ENCODE measurements at places on chromosomes 12 and 14.
A peak's percentile ranks its signal among the peaks of the same experiment; 100 is the strongest.

DNA sequence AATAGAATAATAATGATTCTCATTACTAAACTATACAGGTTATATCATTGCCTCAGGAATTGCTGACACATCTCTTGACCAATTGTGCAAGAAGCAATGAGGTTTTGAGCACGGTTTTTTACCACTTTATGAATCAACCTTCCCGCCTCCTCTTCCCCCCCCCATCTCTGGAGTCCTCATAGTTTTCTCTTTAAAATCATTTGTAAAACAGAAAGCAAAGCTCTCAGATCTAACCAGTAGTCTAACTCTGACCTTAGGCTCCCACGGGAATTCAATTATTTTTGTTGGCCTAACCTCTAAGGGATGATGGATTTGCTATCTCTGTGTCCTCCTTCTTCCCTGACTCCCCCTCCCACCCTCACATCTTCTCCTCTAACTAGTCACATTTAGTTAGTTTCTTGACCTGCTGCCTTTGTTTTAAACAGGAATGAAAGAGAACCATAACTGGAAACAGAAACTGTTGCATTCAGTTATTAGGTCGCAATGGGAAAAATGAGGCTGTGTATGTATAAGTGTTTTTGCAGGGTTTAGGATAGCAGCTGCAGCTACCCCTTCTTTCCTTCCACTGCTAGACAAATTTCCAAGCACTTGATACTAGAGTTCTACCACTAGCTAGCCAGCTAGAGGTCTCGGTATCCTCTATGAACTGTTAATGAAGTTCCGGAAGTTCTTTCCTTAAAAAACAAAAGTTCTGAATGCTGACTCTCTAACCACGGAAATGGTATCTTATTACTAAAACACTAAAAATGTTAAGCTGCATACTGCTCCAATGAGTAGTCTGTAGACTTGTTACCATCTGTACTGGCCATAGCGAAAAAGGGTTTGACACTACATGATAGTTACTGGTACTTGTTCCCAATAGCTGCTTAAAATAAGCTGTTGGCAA lies 65.4 kb downstream of the TAOK3 start:
- no peak for DNase-seq

- DNase-seq: no peak
Observed at GRCh38 chr12:83996671-83997070, 915.9 kb downstream of the SLC6A15 start.

DNA sequence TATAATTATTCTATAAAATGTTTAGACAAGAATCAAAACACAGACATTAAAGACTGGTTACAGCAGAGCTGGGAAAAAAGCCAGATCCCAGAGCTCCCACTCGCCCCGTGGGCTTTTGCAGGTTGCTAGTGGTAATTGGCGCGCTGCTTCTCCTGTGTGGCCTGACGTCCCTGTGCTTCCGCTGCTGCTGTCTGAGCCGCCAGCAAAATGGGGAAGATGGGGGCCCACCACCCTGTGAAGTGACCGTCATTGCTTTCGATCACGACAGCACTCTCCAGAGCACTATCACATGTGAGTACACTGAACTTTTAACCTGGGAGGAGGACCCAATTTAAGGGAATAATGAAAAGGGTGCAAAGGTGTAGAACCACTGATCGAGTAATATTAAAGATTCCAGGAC lies 7.5 kb downstream of the TMEM52B start:
- no peak for DNase-seq

DNA sequence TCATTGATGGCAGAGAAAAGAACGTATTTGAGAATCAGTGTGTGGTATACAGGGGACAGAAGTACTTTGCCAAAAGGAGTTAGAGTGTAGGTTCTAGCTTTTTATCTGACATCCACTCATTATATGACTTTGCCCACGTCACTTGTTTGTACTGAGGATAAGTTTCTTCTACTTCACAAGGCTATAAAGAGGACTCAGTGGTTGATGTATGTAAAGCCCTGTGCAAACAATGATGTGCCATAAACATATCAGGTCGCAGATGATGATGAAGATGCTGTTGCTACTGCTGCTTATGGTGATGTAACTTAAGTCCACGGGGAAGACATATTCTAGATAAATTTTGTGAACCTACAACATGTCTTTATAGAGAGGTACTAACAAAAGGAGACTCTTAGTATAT lies 66.3 kb downstream of the TRHDE start:
- no peak for DNase-seq

DNA sequence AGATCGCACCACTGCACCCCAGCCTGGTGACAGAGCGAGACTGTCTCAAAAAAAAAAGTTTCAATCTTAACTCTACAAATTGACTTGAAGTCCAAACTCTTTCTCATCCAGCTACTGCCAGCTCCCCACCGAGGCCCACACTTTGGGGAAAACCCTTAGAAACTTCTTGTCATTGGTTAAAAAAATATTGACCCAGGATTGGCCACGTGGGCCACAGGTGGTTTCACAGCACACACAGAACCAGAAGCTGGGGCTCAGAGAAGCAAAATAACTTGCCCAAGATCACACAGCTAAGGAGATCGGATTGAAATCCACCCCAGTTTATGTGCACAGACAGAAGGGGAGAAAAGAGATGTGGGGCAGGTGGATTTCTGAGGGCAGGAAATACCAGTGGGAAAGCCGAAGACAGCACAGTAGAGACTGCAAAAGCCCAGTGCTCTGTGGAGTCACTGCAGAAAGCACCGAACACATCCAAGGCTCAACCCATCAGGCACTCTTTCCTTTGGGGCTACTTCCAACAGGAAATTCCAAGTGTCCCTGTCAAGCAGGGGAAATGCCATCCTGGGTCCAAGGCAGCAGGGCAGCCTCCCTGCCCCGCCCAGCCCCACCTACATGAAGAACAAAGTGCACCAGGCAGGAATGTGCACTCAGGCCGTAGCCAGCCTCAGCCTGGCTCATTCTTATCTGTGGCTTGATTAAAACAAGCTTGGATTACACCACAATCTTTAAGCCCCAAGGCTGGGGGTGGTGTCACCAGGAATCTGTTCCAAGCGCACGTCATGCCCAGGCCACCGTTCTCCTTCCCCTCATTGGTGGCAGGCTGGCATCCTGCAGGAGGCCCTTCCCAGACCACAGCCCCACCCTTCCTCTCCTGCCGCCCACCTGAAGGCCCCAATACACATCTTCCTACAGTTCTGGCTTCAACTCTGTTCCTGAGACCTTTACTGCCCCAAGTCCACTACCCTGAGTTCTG lies 72.5 kb downstream of the ITPK1 start:
- DNase-seq: peak; percentile 87

- no peak for DNase-seq
Observed at GRCh38 chr12:4690760-4691159, 29.4 kb upstream of the GALNT8 start.

- no peak for DNase-seq
Observed at GRCh38 chr12:56476972-56477432, 8.6 kb downstream of the SPRYD4 start.

DNA sequence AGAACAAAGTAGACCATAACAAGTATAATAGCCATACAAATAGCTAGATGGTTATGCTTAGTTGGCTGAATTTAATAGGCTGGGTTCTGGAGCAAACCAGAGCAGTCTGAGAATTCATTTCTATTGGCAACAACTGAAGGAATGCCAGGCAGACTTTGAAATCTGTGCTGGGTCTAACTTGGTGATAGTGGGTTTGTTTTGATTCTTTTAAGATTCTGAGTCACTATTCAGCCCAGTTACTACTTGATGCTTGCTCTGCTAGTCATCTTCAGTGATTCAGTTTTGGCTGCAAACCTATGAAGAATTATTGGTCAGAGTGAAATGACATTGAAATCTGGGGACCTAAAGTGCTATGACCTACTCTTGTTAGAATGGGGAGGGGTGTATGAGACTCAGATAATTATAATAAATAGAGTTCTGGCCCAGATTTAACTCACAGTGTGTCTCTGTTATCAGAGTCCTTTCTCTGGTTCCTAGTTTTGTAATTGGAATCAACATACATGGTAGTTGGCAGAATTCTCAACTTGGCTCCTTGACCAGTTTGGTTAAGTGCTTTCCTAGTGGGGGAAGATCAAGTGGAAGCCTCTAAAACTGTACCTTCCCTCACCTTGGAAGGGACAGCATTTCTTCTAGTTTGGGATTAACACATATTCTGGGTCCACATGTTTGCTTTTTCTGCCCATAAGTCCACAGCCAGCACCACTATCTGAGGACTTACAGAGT lies 43.5 kb downstream of the MNAT1 start:
- no peak for DNase-seq
